Stimulated activated CD4-positive, alpha-beta T cell treated with anti-CD3 and anti-CD28 coated beads, TNF-alpha, amount 100 ng/mL, for 1 hour (primary cell): ENCODE measurements at places on chromosomes 3 and 15.

DNA sequence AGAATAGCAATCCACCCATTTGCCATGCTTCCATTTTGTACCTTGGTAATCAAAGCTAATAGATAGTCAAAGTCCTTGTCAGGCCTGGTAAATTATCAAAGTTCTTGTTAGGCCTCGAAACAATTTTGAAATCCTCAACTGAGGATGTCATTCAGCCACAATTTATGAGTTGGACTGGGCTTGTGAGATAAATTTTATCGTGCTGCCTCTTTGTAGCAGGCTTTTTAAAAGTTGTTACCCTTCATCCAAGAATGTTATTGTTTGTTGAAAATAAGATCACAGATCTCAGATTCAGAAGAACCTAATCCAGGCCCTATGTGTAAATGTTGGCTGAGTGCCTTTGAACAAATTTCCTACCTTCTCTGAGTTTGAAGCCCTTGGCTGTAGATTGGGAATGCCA lies 143.3 kb upstream of the PROK2 start:
- no peak for DNase-seq

GRCh38 chr3:188154809-188155574 lies 1.0 kb downstream of the LPP start:
- no peak for DNase-seq

DNA sequence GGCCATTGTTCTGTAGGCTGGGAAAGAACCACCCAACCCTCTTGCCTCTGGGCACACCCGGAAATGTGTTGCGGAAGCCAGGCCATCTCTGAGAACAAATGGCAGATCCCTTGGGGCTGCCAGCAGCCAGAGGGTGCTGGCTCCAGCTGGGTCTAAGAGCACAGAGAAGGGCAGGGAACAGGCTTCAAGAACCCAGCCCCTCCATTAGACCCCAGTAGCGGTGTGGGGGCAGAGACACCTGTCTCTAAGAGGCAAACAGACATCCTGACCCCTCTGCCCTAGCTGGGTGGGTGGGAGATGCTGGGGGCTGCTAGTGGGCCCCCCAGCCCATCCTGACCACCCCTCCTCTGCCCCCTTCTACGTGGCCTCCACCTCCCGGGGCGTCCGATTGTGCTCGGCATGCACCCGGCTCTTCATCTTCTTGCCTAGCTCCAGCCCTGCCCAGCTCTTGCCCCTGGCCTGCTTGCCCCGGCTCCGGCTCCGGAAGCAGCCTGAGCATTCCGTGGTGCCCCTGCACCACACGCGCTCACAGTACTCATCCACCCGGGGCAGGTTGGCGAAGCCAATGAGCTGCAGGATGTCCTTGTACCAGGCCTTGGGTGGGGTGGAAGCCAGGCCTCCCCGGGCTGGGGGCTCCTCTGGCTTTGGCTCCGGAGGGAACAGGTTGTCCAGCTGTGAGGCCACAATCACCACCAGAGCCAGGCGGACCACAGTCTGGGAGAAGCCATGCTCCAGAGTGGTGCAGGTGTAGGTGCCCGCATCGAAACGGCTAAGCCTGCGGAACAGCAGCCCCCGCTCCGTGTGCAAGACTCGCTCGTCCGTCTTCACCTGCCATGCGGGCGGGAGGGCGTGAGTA lies 9.4 kb downstream of the SEMA3G start:
- DNase-seq, result no peak

- DNase-seq, result no peak
Measured at GRCh38 chr15:52020221-52021085, 1.4 kb downstream of the MAPK6 start.

DNA sequence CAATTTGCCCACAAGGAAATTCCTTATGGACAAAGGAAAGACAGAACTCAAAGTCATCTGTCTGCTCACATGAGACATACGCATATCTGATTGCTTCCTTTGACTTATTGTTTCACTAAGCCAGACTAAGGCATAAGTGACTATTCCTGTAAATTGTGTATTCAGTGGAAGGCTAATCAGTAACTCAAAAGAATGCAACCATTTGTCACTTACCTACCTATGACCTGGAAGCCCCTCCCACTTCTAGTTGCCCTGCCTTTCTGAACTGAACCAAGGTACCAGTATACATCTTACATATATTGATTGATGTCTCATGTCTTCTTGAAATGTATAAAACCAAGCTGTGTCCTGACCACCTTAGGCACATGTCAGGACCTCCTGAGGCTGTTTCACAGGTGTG lies 53.5 kb upstream of the PROK2 start:
- DNase-seq, result no peak

- no peak for DNase-seq
Measured at GRCh38 chr3:171219258-171219657, 192.7 kb upstream of the SLC2A2 start.

DNA sequence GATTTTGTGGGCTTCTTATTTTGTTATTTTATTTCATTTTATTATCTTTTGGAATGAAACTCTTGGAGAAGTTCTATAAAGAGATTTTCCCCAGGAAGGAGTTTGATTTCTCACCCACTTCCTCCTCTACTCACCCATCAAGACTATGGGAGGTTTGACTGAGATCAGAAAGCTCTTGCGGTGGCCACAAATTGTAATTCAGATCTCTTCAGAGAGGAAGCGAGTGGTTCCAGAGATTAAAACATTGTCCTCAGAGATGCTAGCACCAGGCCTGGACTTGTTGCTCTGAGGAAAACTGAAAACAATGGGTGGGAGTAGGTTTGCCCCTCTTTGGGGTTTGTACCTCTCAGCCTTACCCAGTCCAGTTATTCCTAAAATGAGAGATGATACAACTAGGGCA lies 8.1 kb upstream of the MUC13 start:
- DNase-seq, result no peak

DNA sequence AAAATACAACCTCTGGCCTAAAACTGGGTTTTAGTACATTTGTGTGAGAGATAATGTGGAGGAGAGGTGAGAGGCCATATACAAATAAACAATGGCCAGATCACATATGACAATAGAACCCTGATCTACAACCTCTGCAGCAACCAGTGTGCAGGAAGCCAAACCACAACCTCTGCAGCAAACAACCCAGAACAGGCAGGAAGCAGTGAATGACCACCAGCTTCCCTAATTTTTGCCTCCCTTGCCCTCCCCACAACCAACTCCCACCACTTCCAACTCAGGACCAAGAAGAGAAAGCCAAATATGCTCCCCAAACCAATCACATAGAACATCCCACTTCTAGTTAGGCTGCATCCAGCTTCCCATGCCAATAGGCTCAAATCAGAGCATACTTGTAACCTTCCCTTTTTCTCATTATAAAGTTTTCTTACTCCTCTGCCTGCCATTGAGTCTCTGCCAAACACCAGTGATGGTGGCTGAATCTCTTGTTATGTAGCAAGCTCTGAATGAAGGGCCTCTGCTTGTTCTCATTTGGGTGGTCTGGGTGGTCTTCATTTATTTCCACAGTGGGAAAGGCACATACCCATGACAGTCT lies 102.6 kb upstream of the GAP43 start:
- DNase-seq, result no peak

DNA sequence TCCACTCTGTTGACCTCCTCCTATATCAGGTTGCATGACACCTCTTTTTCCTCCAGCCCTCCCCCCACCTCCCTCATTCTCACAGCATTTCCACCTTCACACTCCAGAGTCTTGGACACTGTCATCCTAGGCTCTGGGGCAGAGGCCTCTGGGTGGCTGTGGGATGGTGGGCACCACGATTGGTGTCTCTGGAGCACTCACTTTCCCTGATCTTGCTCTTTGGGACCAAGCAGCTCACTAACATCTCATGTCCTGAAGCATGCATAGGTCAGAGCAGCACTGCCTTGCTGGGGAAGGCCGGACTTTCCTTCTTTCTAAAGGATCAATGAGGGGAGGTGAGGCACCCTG lies 14.9 kb downstream of the ZBTB47 start:
- no peak for DNase-seq

DNA sequence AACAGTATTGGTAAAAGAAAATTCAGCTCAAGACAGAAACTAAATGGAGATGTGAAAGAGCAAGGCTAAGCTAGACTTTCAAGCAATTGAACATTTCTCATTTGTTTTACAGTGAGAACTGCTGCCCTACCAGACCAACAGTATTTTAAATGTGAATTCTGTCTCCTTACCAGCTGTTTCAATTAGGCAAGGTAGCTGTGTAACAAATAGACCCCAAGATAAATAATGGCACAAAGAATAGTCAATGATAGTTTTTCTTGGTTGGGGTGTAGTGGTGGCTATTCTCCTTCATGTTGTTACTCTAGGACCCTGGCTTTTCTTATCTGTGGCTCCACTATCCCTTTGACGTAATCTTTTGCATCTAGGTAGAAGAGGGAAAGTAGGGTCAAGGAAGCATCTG lies 30.4 kb upstream of the THRB start:
- no peak for DNase-seq

GRCh38 chr3:55440104-55440708 lies 46.9 kb downstream of the WNT5A start:
- no peak for DNase-seq

DNA sequence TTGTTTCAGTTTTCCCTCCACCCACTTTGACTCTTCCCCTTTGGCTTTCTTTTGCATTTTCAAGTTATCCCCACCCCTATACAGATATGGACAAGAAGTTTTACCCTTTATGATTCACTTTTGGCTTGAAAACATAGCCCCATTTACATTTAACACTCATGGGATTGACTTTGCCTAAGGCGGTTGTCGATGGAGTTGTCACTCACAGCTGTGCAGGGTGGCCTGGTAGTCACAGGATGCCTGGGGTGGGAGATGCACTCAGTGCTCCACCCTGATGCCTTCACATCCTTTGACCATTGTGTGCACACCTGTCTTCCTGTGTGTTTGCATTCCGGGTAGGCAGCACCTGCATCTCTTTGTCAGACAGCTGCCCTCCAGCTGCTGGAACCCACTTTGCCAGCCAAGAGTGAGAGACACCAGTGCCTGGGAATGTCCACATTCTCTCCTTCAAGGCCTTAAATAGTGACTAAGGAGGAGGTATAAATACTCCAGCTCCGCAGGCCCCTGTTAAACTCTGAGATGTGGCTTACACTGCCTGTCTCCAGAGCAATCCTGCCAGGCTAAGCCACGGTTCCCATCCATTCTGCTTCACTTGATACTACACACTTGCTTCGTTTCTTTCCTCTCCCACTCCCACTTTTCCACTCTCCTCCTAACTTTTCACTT lies 191.5 kb upstream of the SLC24A5 start:
- DNase-seq, result no peak

- no peak for DNase-seq
Measured at GRCh38 chr3:172675441-172676193, 35.2 kb downstream of the NCEH1 start.

- no peak for DNase-seq
Measured at GRCh38 chr3:155701882-155702465, 42.9 kb downstream of the PLCH1 start.

DNA sequence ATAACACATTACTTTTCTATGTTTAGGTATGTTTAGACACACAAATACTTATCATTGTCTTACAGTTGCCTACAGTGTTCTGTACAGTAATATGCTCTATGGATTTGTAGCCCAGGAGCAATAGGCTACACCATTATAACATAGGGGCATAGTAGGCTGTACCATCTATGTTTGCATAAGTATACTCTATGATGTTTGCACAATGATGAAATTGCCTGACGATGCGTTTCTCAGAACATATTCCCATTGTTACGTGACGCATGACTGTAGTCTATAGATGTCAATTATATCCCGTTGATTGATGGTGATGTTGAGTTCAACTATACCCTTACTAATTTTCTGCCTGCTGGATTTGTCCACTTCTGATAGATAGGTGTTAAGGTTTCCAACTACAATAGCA lies 139.4 kb upstream of the PFN2 start:
- DNase-seq, result no peak

DNA sequence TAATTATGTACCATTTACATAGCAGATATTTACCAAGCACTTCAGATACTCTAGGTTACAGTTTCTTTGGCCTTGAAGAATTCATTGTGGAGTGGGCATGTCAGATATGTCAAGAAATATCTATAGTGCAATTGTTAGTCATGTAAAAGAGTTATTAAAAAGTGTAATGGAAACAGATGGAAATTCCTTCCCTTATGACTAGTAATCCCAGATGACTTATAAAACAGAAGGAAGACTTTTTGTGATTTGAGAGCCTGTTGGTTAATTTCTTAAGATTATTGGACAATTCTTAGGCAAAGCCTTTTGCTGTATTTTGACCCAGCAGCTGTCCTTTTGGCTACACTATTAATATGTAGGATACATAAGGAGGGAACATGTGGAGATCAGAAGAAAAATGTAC lies 708.9 kb upstream of the NECTIN3 start:
- DNase-seq, result no peak

DNA sequence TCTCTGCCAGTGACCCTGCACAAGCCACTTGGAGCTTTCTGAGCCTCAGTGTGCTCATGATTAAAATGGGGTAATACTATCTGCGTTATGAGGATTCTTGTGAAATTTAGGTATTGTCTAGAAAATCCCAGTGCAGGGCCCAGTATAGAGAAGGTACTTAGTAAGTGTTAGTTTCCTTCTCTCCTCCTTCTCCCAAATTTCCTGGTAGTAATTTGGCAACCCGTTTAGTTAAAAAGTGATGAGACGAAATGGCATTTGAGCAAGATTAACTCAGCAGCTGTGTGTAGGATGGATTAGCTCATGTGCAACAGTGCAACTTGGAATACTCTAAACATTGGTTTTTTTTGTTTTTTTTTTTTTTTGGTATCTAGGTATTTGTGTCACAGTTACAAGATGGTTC lies 84.6 kb downstream of the SLCO3A1 start:
- no peak for DNase-seq

- no peak for DNase-seq
Measured at GRCh38 chr3:126613479-126614188, 41.3 kb downstream of the TXNRD3 start.

DNA sequence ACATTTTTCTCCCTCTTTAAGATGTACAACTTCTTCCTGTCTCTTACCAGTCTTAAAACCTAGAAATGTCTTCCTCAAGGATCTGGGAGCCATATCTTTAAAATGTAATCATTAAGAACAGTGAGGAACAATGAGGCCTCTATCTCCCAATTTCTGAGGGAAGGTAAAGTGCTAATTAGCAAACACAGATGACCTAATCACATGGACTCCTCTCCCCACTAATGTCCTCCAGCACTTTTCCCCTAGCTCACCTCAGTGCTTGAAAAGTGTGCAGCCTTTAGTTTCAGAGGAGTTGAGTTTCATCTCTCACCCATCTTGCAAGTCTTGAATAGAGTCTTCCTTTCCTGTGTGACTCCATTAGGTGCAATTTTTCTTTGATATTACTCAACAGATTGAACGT lies 771.0 kb downstream of the PDCD6IP start:
- no peak for DNase-seq

- no peak for DNase-seq
Measured at GRCh38 chr3:112018712-112019111, 15.8 kb upstream of the TMPRSS7 start.
